Bone marrow (tissue), 2 donors: ENCODE measurements at places on chromosomes 6 and 20.

GRCh38 chr6:98833307-98834059 lies 891 bp upstream of the POU3F2 start:
- DNase-seq, result no peak

DNA sequence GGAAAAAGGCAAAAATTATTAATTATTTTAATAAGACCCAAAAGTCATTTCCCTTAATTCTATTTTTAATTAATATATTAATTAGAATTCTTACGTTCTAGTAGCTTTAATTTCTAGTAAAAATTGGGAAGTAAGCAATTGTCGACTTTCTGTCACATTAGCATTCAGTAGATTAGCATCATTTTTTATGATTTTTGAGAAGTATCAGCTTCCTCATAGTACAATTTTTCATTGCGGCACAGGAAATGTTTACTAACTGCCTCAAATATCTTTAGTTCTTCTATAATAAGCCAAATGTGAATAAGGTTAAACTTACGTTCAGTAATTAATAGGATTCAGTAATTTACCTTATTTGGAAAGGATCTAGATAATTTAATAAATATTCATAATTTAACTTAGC lies 687.4 kb downstream of the EPM2A start:
- DNase-seq, result peak; percentile 33

- DNase-seq, result peak; percentile 1
Measured at GRCh38 chr20:34365765-34366213, 2.7 kb downstream of the ITCH start.

DNA sequence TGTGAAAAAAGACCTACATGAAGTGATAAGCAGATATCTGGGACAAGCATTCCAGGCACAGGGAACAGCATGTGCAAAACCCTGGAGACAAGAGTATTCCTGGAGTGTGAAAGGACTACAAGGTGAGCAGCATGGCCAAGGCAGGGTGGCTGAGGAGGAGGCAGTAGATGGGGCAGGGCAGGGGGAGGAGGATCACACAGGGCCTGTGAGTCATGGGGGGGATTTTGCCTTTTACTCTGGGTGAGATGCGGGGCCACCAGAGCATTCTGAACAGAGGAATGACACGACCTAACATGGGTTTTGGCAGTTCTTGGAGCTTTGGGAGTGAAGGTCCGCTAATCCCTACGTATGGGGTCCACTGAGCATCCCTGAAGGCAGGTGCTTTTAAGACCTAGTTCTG lies 69.8 kb upstream of the CCN6 start:
- no peak for DNase-seq
